ENCODE measurements at places on chromosomes 11 and 22. TPM values are rescaled to one million over a fixed set of nuclear protein-coding genes. Genes with fewer than 3 reads are reported as not detected.

Gene SERHL2
- total RNA-seq: 3.1 TPM

Gene SPDYC
- total RNA-seq: not detected

Gene SYT13
- total RNA-seq: 0.30 TPM

Gene SLC22A9
- total RNA-seq: not detected

Gene GALNT18
- total RNA-seq: 12.9 TPM

Gene CECR2
- total RNA-seq: 2.8 TPM

Gene RAB36
- total RNA-seq: 2.3 TPM

Gene IL17REL
- total RNA-seq: not detected

Gene RANBP1
- total RNA-seq: 75.1 TPM

Gene ARVCF
- 15.1 TPM for total RNA-seq

Gene SLC25A1
- 36.7 TPM for total RNA-seq

Gene FKBP2
- total RNA-seq: 39.4 TPM

Gene GRK3
- total RNA-seq: 19.2 TPM

Gene CNTN5
- total RNA-seq: 3.4 TPM

Gene PRG3
- total RNA-seq: 2.9 TPM

Gene SOX10
- 4.3 TPM for total RNA-seq

Gene C22orf31
- 0.20 TPM for total RNA-seq

Gene DGAT2
- 79.3 TPM for total RNA-seq

Gene IGLL5
- total RNA-seq: not detected

Gene ENTHD1
- not detected for total RNA-seq

Gene GAS2L1
- 5.7 TPM for total RNA-seq

Gene VSIG2
- 0.20 TPM for total RNA-seq

All from skin of body (tissue), 3 donors.